ENCODE measurements at places on chromosomes 5 and 9.
A peak's percentile ranks its signal among the peaks of the same experiment; 100 is the strongest.

- no peak for DNase-seq
Observed at GRCh38 chr5:89384391-89384790, 501.4 kb upstream of the MEF2C start.

DNA sequence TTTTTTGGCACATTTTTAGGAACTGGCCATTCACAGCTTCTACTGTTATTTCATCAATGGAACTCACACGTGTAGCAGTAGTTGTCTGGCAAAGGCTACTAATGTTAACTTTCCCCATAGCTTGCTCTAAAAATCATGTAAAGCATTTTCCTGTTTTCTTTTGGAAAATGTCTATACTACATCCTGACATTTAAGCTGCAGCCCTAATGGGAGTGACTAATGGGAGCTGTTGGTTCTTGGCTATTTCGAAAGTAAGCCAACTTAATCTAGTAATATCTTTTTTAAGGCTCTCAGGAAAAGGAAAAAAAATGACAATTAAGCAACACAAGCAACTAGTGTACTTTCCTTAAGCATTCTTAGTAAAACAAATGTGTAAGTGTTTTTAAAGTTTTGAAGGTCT lies 169.2 kb downstream of the SLC12A2 start:
- DNase-seq, result no peak

DNA sequence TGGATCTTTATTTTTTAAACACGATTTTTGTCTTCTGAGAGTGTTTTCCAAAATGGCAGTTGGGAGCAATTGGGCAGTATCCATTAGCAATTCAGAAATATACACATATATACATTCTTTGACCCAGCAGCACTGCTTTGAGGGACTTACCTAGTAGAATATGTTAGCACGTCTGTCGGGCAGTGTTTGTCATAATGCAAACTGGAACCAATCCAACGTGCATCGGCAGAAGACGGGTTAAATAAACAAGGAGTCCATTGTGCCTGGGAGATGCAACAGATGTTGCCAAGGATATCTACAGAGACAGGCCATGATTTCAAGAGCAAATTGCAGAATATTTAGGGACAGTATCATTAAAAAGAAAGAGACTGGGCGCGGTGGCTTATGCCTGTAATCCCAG lies 107.0 kb downstream of the COL5A1 start:
- DNase-seq, result no peak

- no peak for DNase-seq
Observed at GRCh38 chr5:112533362-112533761, 114.3 kb upstream of the EPB41L4A start.

- DNase-seq, result no peak
Observed at GRCh38 chr9:89555451-89556375, 49.1 kb upstream of the GADD45G start.

DNA sequence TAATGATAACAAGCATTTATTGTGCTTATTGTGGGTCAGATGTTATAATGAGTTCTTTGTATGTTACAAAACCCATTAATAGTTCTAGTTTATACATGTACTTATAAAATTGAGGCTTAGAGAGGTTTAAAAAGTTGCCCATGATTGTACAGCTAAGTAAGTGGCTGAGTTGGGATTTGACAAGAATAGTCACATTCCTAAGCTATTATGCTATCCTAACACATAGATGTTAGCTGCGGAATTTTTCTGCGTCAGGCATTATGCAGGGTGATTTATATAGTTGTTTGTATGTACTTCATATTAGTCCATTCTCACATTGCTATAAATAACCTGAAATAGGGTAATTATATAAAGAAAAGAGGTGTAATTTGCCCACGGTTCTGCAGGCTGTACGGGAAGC lies 12.5 kb downstream of the COMMD10 start:
- DNase-seq, result no peak

GRCh38 chr5:132243366-132243977 lies 14.0 kb upstream of the PDLIM4 start:
- DNase-seq, result no peak

DNA sequence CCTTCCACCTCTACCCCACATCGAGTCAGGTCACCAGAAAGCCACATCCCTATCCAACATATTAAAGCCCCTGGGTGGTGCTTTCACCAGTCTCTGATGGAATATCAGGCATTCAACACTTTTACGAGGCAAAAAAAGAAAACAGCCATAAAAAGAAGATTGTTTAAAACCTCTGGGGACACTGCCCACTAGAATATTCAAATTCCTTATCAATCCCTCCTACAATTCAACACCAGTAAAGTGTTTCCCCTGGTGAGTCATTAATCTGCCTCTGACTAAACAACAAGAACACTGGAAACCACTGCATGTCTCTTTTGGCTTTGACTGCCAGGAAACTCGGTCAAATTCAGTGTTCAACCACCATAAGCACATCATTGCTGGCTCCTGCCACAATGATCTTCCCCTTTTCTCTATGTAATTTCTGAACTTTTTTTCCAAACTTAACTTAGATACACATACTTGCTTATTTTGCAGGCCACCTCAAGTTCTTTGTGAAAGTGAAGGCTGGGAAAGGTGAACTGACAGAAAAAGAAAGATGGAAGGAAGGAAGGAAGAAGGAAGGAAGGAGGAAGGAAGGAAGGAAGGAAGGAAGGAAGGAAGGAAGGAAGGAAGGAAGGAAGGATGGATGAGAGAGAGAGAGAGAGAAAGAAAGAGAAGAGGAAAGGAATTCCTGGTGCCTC lies 105.3 kb downstream of the PAX5 start:
- peak; percentile 55 for DNase-seq

- DNase-seq, result no peak
Observed at GRCh38 chr5:135091286-135091685, 57.3 kb upstream of the PITX1 start.

DNA sequence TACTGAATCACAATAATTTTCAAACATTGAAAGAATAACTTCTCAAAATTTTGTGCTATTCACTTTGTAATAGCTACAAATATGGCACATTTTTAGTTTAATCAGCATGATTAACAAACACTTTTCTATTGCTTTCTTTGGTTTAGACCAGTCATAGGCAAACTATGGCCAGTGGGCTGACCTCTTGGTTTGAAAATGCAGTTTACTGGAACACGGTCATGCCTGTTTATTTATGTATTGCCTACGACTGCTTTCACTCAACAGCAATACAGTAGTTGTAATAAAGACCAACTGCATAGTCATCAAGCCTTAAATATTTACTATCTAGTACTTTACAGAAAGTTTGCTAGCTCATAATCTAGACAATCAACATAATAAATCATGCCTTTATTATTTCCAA lies 810.8 kb downstream of the TLE1 start:
- no peak for DNase-seq

DNA sequence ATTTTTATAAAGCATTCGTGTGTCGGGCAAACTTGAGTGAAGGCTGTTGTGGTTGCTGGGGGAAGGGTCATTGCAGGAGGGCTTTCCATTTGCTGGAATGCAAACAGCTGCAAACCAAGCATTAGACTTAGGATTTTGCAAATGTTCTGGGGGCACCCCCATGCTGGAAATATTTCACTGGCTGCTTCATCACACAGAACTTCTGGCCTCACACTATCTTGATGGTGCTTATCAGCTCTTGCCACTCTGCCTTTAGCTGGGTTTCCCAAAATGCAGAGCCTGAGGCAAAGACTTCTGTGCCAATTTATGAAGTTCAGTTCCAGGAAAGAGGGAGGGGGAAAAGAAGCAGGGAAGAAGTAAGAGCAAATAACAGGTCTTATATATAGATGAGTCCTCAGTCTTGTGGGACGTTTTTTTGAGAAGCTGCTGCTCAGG lies 8.6 kb upstream of the COL15A1 start:
- no peak for DNase-seq

- no peak for DNase-seq
Observed at GRCh38 chr9:124329206-124329792, 71.5 kb downstream of the NEK6 start.

DNA sequence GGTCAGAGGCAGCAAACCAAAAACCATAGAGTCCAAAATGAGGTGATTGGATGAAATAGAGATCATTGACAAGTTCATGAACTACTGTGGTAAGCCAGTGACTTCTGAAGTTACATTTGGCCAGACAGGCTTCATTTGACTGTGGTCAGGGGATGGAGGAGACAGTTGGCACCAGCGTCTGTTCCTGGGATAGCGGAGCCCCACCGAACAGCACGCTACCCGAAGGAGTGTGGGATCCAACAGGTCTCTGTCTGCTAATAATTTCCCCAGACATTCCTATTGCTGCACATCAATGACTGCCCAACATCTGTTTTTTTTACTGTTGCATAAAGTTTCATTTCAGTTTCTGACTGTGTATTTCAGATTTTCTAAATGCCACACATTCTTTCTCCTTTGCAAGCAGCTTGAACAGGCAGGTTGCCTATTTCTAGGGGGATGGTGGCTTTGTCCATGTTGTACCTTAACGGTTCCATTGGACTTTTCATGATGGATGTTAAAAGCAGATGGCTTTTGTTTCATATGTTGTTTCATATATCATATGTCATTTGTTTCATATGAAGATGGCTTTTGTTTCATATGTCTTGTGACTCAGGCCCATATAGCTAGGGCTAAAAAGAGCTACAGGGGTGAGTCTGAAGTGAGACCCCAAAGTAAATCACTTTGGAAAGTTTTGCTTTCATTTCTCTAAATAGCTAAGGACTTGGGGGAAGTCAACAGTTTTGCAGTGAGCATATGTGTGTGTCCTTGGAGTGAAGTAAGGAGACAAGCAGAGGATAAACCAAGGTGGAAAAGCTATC lies 180.8 kb downstream of the GOLPH3 start:
- no peak for DNase-seq

- DNase-seq, result peak; percentile 42
Observed at GRCh38 chr9:6907772-6908381, 150.1 kb downstream of the KDM4C start.

DNA sequence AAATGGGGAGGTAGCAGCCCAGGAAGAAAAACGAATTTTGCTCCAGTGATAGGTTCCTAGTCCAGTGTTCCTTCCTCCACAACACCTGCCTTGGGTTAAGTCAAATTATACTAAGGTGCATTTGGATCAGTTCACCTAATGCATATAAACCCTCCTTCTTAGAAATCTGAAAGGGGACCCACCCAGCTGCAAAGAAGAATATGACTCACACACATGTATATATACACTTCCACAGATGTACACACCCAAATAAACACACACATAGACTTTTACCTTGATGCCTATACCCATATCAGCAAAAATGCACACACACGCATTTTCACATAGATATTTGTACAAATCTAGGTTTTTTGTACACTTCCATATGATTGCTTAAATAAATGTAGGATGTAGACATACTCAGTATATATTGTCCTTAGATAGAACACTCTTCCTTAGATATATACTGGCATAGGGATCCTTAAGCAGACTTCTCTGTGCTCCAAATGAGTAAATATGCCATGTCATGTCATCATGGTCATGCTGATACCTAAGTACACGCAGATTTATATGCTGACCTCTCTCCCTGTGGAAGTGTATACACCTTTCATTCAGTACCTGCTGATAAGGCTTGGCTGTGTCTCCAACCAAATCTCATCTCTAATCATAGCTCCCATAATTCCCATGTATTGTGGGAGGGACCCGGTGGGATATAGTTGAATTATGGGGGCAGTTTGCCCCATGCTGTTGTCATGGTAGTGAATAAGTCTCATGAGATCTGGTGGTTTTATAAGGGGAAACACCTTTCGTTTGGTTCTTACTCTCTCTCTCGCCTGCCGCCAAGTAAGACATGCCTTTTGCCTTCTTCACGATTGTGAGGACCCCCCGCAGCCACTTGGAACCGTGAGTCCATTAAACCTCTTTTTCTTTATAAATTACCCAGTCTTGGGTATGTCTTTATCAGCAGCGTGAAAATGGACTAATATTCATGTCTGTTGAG lies 10.2 kb downstream of the ADRB2 start:
- no peak for DNase-seq

GRCh38 chr5:59092758-59093157 lies 509.9 kb downstream of the RAB3C start:
- no peak for DNase-seq

DNA sequence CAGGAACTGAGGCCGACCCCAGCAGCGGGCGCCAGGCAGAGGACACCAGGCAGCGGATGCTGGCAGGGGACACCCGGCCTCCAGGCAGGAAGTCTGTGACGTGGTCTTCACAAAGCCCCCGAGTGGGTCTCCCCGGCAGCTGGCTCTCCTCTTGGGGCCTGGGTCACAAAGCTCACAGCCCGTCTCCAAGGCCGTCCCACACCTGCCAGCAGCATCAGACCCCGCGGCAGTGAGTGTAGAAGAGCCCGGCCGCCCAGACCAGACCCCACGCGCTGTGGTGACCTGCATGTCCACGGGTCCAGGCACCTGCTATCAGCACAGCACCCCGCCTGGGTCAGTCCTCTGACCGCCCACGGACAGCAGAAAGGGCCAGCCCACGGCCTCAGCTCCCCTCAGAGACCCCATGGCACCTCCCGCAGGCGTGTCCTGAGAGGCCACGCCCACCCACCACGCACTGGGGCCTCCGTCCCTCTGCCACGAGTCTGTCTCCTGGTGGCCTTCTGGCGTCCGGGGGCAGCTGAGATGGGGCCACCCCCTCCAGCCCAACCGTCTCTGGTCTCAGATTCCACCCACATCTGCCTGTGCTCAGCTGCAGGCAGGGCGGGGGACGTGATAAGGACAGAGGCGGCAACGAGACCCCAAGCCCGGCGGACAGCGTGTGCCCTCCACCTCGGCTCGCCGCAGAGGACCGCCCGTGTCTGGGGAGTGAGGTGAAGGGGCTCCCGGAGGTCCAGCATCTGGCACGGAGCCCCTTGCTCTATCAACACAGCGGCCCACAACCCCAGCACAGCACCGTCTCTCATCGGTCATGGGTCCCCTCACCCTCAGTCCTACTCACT lies 34.2 kb downstream of the EXD3 start:
- no peak for DNase-seq

- DNase-seq, result no peak
Observed at GRCh38 chr5:151718646-151719045, 31.9 kb upstream of the SPARC start.

- DNase-seq, result no peak
Observed at GRCh38 chr9:130890870-130891687, 5.5 kb downstream of the QRFP start.

DNA sequence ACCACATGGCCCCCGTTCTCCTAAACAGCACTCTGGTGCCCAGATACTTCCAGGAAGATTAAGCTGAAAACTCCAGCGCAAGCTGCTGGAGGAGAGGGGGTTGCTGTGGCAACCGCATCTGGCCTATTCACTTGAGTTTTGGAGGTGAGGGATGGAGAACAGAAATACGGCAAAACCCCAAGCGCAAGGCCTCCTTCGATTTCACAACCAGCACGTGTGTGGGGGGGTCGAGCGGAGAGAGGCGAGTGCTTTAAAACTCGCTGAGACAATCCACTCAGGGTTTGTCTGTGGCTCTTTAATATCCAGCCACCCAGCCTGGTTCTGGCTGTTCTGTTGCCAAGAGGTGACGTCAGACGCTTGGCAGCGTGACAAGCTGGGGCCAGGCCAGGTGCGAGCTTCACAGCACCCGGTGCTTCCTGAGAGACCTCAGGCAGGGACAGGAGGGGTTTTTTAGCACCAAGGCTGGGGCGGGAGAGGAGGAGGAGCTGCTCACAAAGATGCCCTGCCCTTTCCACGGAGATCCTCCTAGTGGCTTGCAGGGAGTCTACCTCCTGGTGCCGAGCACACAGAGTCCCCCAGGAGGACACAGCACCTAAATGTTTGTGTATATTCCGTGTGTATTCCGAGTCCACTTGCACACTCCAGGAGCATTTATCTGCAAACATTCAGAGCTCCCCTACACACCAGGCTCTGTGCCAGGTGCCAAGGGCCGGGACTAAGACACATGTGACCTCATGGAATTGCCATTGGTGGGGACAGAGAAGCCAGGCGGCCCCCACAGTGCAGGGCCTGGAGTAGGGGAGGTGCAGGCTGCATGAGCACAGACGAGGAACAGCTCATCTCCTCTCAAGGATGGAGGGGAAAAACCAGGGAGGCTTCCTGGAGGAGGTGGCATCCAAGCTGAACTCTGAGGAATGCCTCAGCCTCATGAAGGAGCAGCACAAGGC lies 194.6 kb downstream of the OLFM1 start:
- DNase-seq, result peak; percentile 0

Measured in NCI-H526 treated with DMSO at 0.1 percent for 48 hours (cell line).